ENCODE measurements at places on chromosomes 6 and 20.

- no peak for DNase-seq
Observed at GRCh38 chr6:35166520-35166919, 25.4 kb upstream of the TCP11 start.

GRCh38 chr6:99887066-99887465, 107.0 kb downstream of the MCHR2 start:
- no peak for DNase-seq

DNA sequence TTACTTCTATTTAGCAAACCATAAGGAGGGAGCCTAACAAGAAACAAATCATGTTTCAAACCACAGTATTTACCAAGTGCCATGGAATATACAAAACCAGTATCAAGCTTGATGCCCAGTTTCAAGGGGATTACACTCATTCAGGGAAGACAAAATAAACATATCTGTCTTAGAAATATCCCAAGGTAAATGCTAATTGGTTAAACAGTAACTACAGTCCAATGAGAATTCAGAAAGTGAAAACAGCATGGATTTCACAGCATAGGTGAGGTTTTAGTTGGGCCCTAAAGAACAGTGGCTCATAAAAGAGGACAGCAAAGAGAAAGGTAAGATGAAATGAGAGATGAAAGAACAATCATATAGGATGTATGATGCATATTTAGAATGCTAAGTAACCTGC, 110.3 kb downstream of the CHD6 start:
- DNase-seq, result no peak

GRCh38 chr20:20763650-20764049, 51.2 kb upstream of the RALGAPA2 start:
- no peak for DNase-seq

- DNase-seq, result no peak
Observed at GRCh38 chr20:44398335-44398734, 42.8 kb downstream of the HNF4A start.

All from T-cell (primary cell).